ENCODE measurements at places on chromosomes 12 and 14.

GRCh38 chr12:89544681-89545184, 18.9 kb upstream of the POC1B start:
- DNase-seq: no peak

DNA sequence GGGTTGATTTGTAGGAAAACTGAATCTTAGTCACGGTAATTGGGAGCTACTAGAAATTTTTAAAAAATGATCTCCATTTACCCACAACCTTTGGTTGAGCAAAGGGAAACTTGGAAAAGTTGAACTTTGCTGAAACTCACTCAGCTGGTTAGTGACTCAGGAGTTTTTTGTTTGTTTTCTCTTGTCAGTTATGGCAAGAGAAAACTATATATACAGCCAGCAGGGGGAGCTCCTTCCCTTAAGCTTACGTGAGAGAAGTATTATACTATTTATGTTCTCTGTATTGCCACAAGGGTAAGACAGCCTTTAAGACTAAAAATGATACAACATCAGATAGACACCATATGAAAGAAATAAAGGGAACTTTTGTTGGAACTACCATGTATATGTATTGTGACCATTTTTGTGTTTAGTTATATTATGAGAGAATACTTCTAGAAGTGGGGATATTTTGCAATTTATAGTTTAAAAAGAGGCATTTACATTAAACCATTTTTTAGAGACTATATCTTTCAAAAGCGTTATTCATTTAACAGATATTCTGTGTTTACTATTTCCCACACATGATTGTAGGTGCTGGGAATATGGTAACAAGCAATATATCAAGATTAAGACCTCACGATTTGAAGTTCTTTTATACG, 28.1 kb upstream of the TBC1D30 start:
- DNase-seq: peak; percentile 62

DNA sequence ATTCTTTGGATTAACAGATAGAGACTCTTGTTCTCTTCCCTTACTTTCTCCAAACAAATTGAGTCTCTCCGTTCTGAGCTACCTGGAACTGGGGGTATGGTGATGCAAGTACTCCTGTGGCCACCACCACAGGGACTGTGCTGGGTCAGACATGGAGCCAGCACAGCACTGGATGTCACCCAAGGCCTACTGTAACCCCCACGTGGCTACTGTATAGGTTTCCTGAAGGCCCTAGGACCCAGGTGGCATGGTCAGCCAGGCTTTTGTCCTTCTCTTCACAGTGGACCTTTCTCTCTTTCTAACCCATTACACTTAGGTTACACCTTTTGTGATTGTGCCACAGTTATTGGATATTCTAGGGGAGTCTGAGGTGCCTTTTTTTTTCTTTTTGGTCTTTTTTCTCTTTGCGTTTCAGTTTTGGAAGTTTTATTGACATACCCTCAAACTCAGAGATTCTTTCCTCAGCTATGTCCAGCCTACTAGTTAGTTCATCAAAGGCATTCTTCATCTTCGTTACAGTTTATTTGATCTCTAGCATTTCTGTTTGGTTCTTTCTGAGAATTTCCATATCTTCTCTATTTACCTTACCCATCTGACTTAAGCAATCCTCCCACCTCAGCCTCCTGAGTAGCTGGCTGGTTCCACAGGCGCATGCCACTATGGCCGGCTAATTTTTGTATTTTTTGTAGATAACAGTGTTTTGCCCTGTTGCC, 6.0 kb upstream of the KLHDC2 start:
- DNase-seq: no peak

DNA sequence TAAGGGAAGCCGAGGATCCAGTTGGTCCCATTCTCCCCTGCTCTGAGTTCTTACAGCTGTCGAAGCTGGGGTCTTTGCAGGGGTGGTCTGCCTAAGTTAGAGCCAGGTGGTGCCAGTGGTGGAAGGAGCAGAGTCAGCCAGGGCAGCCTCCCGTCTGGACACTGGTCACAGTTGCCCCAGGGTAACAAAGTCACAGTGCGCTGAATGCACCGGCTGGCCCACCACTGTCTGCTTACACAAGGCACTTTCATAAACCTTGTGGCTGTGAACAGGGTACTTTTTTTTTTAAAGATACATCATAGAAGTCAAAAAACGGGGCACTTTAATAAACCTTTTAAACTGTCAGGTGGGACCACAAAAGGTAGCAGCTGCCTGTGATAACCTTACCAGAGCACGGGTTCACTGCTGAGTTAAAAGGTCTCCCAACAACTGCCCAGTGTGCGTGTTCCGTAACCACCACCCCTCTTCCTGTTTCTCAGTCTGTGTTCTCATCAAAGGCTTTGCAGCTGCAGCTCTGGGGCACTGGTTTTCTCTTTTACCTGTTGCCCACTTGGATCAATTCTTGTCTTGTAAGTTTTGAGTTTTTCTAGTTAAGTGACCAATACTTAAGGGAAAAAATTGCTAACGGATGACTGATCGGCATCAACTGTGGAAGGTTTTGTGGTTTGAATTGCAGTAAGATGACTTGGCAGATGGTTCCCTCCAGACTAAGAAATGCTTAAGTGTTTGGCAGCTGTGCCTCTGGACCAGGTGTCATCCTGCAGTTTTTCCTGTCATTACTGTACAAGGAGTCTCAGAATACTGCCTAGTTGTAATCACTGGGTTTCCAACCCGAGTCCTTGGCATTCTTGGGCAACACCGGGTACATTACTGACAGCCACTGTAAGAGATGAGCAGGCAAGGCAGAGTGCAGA, 55.9 kb downstream of the DYNC1H1 start:
- DNase-seq: no peak

- DNase-seq: no peak
Measured at GRCh38 chr14:92380131-92380530, 57.2 kb downstream of the SLC24A4 start.

GRCh38 chr12:26514364-26514763, 318.6 kb downstream of the ITPR2 start:
- no peak for DNase-seq

GRCh38 chr12:123676616-123677320, 5.9 kb downstream of the TCTN2 start:
- no peak for DNase-seq

Measured in activated T-cell treated with anti-CD3 and anti-CD28 coated beads for 4 hours (primary cell).